ENCODE measurements at places on chromosomes 1 and 21. TPM values are rescaled to one million over a fixed set of nuclear protein-coding genes. Genes with fewer than 3 reads are reported as not detected.

Gene FAM89A
- 6.8 TPM for total RNA-seq

Gene CFAP57
- not detected for total RNA-seq

Gene SH2D1B
- not detected for total RNA-seq

Gene LCE2B
- total RNA-seq: not detected

Gene PKLR
- total RNA-seq: not detected

Gene CDA
- total RNA-seq: not detected

Gene KIF1B
- total RNA-seq: 22.5 TPM

Gene CNKSR1
- total RNA-seq: 1.8 TPM

Gene HES2
- total RNA-seq: 0.13 TPM

Gene CYP4A22
- total RNA-seq: not detected

Gene PTPN14
- 0.20 TPM for total RNA-seq

Gene MAST2
- 25.4 TPM for total RNA-seq

Gene HSD3B2
- not detected for total RNA-seq

Gene C1QTNF12
- total RNA-seq: 2.0 TPM

Gene DENND2D
- 210 TPM for total RNA-seq

Gene HTR6
- total RNA-seq: not detected

Gene BLACAT1
- total RNA-seq: 0.65 TPM

Gene UBQLN4
- total RNA-seq: 31.2 TPM

Gene C21orf58
- 49.4 TPM for total RNA-seq

Gene CFAP107
- not detected for total RNA-seq

Gene SIK1
- total RNA-seq: 3.4 TPM

Gene FCER1A
- not detected for total RNA-seq

Gene PRPF38B
- 70.5 TPM for total RNA-seq

Gene TMEM125
- not detected for total RNA-seq

Gene CHIA
- total RNA-seq: not detected

Gene NECTIN4
- total RNA-seq: not detected

Gene FALEC
- not detected for total RNA-seq

Gene NDC1
- 23.2 TPM for total RNA-seq

Gene HES5
- not detected for total RNA-seq

Gene ST6GALNAC3
- not detected for total RNA-seq

All from activated CD4-positive, alpha-beta memory T cell treated with anti-CD3 and anti-CD28 coated beads, Interleukin-2, amount 10 ng/mL, durations not matched to agents 7 days and 5 days (primary cell).